ENCODE measurements at places on chromosomes 3 and 15.

GRCh38 chr3:163033652-163034051 is 1537.0 kb downstream of the OTOL1 start:
- DNase-seq = no peak

GRCh38 chr3:11307830-11308432 is 35.7 kb downstream of the ATG7 start:
- no peak for DNase-seq

DNA sequence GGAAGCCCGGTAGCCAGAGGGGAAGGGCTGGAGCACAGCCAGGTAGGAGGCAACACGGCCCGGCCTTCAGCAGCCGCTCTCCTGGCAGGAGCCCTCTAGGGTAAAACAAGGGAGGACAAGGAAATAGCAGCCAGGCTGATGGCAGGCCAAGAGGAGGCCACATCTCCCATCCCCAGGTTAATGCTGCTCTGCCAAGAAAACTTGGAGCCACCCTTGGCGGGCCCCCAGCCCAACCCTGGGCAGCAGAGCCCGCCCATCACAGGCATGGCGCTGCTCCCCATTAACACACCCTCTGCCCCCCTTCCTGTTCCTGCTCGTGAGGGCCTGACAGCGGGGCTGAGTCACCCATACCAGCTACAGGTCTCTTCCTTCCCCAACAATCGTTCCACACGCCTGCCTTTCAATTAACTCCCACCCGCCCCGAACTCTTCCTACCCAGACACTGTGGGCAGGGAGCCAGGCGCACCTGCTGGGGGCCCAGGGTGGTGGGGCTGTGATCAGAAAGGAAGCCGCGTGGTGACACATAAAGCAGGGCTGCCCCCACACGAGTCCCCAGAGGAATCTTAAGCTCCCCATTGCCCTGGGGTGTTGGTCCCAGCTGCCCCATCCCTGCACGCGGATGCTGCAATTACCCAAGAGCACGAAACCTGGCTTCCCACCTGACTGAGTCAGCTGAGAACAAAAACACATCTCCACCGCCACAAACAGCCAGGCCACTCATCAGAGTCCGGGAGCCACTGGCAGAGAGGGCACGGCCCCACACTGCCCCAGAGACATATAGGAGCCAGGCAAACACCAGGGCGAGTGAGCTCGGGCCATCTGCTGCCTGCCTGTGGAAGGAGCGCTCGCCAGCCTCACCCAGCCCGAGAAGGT is at the start of gene C15orf62:
Gene C15orf62 (plus strand): TSS at position 707 of the 873 bp plus-strand sequence. CDS start 516 bp downstream, outside the sequence.
- no peak for DNase-seq

DNA sequence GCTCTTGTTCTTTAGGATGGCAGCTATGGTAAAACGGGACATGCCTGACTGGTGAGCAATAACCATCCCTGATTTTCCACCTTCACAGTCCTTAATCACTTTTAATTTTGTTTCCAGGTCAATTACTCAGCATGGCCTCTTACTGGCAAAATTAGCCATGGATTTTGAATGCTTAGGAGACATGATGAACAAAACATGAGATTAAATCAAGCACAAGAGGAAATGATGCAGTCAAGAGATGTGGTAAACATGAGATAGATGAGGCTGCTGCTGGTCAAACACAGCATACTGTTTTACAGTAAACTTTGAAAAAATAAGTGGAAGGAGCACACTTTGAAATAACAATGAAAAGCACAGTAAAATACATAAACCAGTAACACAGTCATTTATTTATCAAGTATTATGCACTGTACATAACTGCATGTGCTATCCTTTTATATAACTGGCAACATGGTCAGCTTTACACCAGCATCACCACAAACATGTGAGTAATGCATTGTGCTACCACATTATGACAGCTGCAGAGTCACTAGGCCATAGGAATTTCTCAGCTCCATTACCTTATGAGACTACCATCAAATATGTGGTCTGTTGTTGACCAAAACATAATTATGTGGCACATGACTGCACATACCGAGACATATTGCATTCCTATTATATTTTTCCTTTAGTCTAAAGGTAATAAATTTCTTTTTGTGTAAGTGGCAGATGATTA is 30.1 kb upstream of the ZNF502 start:
- no peak for DNase-seq

GRCh38 chr3:42024591-42025351 is 62.9 kb upstream of the ULK4 start:
- DNase-seq = no peak

GRCh38 chr3:185082829-185083228 is 70.0 kb downstream of the C3orf70 start:
- DNase-seq = no peak

DNA sequence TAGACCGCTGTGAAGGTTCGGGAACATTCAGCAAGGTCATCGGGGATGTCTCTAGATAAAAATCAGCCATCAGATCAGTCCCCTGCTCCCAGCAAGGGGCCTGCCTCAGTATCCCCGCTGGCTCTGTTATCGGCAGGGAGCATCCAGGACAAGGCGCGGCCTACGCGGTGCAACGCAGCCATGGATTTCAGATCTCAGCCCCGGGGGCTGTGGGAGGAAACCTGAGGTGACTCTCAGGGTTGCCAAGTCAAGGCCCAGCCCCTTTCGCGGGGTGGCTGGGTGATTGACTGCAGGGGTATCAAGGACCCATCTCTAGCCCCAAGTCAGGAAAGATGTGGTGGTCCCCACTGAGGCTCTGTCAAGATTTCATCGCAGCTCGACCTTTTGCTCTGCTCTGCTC is 23.1 kb upstream of the CD47 start:
- no peak for DNase-seq

- no peak for DNase-seq
Measured at GRCh38 chr3:170154084-170154483, 27.4 kb downstream of the PHC3 start.

- DNase-seq = no peak
Measured at GRCh38 chr3:3065876-3066275, 44.3 kb downstream of the IL5RA start.

GRCh38 chr3:48215876-48216275 is 7.4 kb upstream of the CAMP start:
- DNase-seq = no peak

- no peak for DNase-seq
Measured at GRCh38 chr3:95939235-95939809, 875.1 kb upstream of the EPHA6 start.

GRCh38 chr3:141375381-141376301 is 7.3 kb downstream of the ZBTB38 start:
- DNase-seq = no peak

DNA sequence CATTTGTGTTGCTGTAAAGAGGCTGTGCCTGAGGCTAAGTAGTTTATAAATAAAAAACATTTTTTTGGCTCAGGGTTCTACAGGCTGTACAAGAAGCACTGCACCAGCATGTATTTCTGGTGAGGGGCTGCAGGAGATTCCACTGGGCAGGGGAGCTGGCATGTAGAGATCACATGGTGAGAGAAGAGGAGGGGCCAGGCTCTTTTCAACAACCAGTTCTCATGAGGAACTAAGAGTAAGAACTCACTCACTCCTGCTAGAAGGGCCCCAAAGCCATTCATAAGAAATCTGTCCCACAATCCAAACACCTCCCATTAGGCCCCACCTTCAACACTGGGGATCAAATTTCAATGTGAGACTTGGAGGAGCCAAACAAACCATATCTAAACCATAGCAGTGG is 214.9 kb upstream of the LMCD1 start:
- no peak for DNase-seq

GRCh38 chr3:36924744-36925521 is 19.9 kb downstream of the TRANK1 start:
- DNase-seq = no peak

- no peak for DNase-seq
Measured at GRCh38 chr15:31259562-31260252, 66.9 kb upstream of the KLF13 start.

- DNase-seq = no peak
Measured at GRCh38 chr3:79001255-79001654, 766.5 kb downstream of the ROBO1 start.

DNA sequence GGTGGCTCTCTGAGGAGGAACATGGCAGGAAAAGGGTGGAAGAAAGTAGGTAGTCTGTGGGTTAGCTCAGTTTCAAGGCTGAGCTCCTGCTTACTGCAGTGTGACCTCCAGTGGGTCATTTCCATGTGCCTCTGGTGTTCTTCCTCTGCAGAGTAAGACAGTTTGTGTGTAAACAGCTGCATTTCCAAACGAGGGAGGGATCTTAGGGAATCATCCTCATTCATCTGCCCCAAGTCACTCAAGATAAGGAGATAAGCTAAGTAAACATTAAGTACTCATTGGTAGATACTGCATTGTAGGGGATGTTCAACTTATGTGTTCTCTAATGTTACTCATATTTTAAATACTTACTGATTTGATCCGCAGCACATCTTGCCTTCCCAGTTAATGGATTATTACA is 83.6 kb downstream of the CLSTN2 start:
- DNase-seq = no peak

DNA sequence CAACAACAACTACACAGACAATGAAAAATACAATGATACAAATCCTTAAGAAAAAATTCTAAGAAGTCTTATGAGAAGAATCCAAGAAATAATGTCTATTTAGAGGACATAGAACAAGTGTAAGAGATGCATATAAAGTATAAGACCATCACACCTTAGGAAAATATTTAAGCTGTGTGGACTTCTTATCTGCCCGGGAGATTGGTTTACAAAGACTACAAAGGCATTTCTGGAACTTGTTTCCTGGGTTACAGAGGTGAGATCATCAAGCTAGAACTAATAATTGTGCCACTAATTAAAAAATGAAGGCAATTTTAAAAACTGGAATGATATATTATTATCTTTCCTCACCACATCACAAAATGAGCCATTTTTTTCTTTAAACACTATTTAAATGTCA is 507.1 kb downstream of the GRM7 start:
- DNase-seq = no peak

- no peak for DNase-seq
Measured at GRCh38 chr3:16399473-16399872, 114.0 kb downstream of the RFTN1 start.

DNA sequence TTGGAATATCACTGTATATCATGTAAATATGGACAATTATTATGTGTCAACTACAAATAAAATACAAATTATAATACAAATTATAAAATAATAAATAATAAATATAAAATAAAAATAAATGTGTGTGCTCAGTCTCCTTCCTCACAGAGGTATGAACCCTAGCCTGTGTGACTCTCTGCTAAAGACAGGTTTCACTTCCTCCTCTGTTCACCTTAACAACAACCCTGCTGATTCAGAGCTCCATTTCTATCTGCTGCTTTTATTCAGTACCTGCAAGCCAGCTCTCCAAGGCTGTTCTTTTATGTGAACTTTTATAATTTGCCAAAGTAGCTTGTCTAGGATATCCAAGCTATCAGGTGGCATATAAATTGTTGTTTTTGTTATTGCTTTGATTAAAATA is 610.7 kb upstream of the GRM7 start:
- DNase-seq = no peak

DNA sequence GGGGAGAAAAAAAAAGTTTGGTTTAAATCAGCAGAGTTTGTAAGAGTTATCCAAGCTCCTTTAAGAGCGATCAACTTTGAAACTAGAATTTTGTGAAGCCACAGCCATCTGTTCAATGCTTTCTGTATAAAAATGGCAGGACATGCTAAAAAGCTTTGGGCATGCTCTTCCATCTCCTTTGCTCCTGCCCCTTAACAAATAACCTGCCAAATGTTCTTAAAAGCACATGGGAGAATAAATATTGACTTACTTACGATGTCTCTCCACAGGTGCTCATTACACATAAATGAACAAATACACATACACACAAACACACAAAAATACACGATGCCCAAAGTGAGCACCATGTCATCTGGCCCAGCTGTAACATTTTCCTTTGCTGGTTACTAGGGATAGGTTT is 211.8 kb upstream of the DPH6 start:
- no peak for DNase-seq

- DNase-seq = no peak
Measured at GRCh38 chr15:35139822-35140221, 54.7 kb upstream of the NANOGP8 start.

- DNase-seq = no peak
Measured at GRCh38 chr3:13543253-13543652, 5.7 kb upstream of the FBLN2 start.

DNA sequence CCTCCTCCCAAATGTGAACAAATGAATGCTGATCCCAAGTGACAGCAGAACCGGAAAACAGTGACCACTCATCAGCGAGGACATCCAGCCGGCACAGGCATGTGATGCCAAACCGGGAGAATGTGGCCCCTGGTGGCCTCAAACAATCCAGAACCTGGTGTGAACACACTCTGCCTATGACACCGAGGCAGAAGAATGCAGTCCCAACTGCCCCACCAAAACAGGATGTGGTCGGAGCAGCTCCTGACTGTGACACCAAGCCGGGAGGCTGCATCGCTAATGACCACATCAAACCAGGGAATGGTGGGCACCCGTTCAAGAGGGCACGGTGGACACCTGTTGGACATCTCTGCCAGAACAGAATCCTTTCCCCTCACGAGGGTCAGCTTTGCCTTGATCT is 15.4 kb downstream of the SCN5A start:
- DNase-seq = no peak

DNA sequence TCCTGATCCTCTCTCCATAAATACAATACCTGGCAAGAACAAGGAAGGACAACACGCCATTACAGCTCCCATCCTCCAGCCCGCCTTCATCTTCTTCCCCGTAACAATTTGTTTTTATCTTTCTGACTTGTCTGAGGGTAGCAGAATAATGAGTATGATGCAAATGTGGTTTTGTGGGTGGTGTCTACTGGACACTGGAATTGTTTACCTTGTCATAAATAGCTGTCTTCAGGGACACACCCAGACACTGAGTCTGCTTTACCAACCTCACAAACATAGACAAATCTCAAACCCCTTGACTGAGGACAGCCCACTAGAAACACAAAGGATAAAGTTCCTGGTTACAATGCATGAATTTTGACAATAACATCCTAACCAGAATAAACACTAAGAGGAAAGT is 13.4 kb downstream of the WDR72 start:
- DNase-seq = no peak

- no peak for DNase-seq
Measured at GRCh38 chr3:126441256-126441880, 34.3 kb downstream of the ZXDC start.

DNA sequence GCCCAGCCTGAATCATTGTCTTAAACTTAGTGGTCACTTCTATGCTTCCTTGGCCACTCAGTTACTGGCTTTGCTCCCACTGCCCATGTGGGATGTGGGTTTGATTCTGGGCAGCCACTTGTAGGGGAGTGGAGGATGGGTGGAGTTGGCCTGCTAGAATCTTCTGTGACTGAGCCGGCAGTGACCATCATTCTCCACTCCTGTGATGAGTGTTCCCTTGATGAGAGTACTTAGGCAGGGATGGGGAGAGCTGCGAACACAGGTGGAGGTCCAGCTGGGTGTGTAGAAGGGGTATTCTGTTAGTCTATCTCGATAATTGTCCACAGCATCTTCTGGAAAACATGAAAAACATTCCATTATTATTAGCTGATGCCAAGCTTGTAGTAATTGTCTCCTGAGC is 8.0 kb downstream of the TM6SF1 start:
- DNase-seq = no peak

- DNase-seq = no peak
Measured at GRCh38 chr3:31170932-31171670, 276.6 kb upstream of the GADL1 start.

DNA sequence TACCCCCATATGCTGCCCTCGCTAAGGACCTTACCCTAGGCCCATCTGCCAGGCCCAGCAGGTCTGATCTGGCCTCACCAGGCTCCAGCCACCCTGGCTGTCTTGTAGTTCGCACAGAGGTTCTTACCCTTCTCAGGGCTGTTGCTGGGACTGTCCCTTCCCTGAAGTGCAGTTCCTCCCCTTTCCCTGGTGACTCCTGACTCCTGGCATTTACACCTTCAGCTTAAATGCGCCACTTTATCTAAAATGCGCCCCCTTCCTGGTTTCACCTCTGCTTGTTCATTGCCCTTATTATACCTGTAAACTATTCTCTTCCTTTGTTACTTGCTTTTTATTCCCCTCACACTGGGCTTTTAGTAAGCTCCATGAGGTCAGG is 835 bp upstream of the TTLL3 start:
- no peak for DNase-seq
